ENCODE measurements at places on chromosomes 4 and X.

DNA sequence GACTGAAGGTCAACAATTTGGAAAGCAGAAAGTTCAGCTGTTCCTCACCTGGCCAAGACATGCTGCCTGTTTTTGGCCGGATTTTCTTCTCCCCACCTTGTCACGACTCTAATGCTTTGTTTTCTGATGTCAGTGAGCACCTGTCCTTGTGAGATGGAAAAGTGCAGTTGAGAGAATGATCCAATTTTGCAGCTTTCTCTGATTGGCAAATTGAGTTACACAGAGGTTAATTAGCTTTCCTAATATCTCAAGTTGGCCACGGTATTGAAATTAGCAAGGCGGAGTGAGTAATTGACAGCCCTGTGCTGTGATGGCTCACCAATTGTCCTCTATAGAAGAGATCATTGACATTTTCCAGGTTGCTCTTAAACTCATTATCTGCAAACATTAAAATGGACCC lies 126.8 kb upstream of the VCX3A start:
- no peak for DNase-seq

DNA sequence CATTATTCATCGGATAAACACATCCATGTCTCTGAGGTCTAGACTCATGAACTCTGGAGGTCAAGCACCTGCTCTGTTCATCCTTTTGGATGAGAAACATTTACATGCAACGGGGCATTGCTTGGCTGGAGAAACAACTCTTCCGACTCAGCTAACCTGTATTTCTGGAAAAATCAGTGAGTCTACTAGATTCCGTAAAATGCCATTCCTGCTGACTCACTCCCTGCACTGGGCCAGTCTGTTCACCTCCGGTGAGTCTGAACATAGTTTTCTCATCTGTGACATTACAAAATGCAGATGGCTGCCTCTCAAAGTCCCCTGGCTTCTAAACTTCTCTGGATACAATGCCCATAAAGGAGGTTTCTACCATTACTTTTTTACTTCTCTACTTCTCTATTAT lies 185.7 kb upstream of the HS3ST1 start:
- peak; percentile 73 for DNase-seq

- no peak for DNase-seq
Observed at GRCh38 chr4:72744103-72744725, 175.2 kb upstream of the ADAMTS3 start.

DNA sequence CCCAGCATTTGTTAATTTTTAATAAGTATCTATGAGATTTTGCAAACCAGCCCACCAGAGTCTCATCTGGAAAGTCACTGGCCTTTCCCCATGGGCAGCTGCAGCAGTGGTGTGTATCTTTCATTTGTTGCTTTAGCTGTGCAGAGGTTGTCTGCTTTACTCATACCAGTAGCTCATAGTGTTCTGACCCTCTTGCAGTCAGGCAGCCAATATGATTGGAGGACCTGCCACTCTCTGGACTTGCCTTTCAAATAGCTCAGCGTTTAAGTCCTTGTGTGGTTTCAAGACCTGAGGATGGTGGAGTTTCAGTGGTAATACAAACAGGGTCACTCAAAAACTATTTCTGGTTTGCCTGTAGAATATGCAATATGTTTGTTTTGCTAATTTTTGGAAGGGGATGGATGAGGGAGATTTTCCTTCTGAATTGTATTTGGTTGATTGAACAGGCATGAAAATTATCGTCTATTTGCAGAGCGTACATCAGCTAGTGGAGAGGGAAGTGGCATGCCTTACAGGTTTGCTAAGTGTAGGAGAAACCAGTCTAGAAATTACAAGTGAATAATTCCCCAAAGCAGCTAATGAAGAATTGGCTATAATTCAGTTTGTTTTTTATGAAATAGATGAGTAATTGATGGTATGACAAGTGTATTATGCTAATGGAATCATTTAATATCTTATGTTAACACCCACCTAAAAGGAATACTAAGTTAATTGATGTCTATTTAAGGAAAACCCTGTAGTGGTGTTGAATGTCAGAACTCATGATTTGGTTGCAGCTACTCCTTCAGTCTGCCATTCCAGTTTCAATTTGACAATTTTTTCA lies 8.9 kb downstream of the POLA1 start:
- no peak for DNase-seq

DNA sequence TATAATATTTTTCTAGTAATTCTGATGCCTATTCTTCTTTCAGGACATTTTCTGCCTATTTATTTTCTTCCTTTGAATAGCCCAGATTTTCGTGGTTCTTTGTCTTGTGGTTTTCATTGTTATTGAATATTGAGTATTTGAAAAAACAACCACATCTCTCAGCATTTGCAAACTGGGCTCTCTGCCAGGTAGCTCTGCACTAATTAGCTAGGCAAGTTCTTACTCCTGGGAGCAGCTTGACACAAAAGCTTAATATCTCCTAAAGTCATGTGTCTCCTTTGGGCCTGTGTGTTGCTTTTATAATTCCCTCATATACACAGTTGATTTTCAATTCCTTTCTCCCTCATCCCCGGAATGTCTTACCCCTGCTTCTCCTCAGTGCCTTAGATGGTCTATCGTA lies 413.5 kb upstream of the GRIA3 start:
- no peak for DNase-seq

- no peak for DNase-seq
Observed at GRCh38 chr4:4377732-4378460, 9.0 kb upstream of the NSG1 start.

DNA sequence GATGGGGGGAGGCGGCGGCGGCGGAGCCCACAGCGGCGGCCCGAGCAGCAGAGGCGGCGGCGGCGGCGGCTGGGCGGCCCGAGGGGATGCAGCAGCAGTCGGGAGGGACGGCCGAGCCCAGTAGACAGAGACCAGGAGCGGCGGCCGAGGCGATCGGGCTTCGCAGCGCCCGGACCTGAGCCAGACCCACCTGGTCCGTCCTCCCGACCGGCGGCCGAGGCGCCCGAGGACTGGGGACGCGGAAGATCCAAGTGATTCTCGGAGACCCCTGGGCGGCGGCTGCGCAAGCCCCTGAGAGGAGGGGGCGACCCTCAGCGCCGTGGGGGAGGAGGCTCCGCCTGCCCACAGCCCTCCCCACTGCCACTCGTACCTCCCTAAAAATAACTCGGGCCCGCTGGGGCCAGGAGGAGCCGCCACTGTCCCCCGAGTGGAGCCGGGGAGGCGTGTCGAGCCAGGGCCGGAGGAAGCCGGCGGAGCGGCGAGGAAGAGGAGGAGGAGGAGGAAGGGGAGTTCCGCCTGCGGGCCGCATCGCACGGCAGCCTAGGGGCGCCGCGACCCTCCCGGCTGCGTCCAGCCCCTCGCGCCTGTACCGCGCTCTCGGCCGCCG lies 608 bp downstream of the RAPGEF2 start:
- DNase-seq, result peak; percentile 68

GRCh38 chr4:125268068-125268755 lies 46.5 kb upstream of the FAT4 start:
- no peak for DNase-seq

- no peak for DNase-seq
Observed at GRCh38 chrX:102042372-102043325, 82.8 kb upstream of the TCEAL2 start.

GRCh38 chr4:153326513-153326912 lies 18.0 kb upstream of the MND1 start:
- DNase-seq, result no peak

DNA sequence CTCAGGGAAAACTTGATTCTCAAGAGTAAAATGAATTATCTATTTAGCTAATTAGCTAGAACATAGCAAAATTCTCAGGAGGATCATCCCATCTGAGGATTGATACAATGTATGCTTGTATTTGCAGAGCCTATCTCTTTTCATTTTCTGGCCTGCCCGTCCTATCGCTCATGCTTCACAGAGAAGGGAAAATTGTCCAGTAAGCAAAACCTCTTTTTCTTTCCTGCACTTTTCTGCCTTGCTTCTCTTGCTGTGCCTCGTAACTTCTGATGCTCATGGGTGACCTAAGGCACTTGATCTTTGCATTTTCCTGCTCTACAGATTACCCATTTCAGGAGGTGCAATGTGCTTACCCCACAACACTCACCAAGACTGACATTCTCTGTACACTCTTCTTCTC lies 88.1 kb downstream of the GBA3 start:
- no peak for DNase-seq

- no peak for DNase-seq
Observed at GRCh38 chr4:10732235-10732913, 47.8 kb upstream of the CLNK start.

DNA sequence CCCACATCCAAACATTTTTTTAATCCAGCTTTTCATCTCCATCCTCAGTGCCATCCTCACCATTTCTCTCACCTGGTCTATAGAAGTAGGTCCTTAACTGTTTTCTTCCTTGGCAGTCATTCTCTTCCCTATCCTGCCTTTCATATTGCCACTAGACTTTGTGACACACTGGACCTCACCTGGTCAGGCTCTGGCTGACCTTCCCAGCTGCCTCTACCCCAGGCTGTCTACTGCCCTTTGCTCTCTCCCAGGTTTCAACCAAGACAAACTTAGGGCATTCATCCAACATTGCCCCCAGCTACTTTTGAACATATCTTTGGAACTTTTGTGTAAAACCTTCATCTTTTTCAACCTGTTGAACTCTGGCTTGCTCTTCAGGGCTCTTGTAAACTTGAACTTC lies 39.8 kb downstream of the TRAPPC11 start:
- no peak for DNase-seq

DNA sequence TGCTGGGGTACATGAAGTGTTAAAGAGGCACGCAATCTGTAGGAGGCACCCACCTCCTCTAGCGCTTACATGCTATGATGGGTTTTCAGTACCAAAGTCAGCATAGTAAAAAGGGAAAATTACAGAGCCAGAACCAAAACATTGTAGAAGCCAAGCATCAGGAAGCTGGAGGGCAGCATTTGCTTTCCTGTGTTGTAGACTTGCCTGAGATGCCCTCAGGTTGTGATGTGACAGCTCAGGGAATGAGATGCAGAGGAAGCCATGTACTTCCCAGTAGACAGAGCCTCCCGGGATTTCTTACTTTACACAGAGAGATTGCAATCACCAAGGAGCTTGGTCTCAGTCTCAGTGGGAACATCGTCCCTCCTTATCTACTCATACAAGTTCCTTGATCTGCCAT lies 161.5 kb downstream of the ARAP2 start:
- no peak for DNase-seq

DNA sequence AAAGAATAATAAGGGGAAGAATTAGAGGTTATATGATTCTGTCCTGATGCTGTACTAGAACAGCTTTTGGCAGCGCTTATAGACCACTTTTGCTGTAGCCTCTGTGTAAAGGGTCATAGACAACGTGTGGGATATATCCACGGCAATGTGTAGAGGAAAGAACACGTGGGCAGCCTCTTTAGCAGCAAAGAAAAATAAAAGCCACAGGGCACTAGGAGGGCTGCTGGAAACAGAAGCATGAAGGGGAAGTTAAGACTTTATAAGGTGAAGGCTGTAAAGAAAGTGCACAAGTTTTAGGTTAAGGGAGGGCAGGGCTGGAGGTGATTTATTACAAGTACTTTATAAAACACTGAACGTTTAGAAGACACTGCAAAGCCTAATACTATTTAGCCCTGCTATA lies 20.1 kb upstream of the PHEX start:
- no peak for DNase-seq

DNA sequence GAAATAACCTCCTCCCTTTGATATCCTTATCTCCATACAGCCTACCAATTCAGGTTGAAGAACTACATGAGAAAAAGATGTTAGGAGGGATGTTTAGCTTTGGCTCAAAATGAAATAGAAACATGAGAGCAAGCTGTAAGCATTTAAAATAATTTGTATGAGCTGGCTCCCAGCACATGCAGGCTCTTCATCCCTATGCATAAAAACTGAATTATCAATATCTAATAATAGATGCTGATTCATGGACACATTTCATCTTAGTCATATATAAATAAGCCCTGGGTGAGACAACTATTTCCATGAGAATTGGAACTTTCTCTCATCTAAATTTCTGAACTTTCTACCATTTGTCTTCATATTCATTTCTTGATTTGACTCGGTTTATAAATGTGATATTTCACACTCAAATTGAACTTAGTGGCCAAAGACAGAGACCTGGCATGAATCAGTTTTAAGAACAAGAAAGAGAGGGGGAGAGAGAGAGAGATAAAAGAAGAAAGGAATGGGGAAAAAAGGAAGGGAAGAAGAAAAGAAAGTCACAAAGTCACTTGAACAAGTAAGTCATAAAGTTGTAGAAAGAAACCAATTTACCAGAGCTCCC lies 48.9 kb upstream of the GPR174 start:
- DNase-seq, result no peak

- DNase-seq, result no peak
Observed at GRCh38 chr4:116839826-116840225, 245.6 kb downstream of the TRAM1L1 start.

DNA sequence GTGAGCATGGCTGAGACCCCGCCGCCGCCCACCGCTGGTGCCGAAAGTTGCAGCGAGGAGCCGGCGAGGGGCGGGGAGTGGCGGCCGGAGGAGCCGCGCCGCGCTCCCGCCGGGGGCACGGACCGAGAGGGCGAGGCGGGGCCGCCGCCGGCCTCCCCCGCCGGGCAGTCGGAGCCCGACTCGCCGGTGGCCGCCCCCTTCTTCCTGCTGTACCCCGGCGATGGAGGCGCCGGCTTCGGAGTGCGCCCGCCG lies 16.5 kb downstream of the UTP3 start:
- DNase-seq, result no peak

DNA sequence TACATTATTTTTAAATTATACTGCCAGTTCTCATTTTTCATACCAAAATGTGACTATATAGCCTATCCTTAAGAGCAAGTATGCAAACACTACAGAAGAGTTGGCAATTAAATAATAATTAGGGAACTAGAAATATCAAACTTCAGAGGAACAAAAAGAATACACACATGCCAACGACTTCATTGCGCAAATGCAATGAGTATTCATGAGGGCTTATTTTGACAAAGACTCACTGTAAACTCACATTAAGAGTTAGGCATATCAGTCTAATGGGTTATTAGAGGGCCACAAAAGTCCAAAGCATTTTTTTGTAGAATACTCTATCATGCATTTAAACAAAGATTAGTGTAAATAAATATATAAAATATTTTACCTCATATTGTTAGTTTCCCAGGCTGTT lies 31.6 kb downstream of the SLC10A7 start:
- no peak for DNase-seq

Data from RWPE2 (cell line).